ENCODE measurements at places on chromosomes 3 and 15.
A peak's percentile ranks its signal among the peaks of the same experiment; 100 is the strongest.

- no peak for DNase-seq
These were observed 134.1 kb downstream of the VPS8 start for GRCh38 chr3:184945886-184946625.

DNA sequence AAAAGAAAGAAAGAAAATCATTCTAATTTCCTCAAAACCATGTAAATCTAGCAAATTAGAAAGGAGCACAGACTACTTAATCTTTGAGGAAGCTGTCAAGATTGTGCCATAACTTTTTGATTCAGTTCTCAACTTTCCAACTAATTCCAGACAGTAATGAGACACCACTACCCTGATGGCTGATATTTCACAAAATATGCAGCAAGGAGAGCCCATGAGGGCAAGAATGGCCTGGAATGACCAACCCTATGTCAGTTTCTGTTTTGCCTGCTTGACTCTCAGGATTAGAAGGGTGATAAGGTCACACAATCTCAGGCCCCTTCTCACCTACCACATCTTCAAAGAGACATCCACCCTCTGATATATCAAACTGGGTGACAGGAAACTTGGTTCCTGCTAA is 134.7 kb downstream of the MAGI1 start:
- DNase-seq, result no peak

GRCh38 chr15:39438799-39439592 is 141.9 kb upstream of the THBS1 start:
- no peak for DNase-seq

DNA sequence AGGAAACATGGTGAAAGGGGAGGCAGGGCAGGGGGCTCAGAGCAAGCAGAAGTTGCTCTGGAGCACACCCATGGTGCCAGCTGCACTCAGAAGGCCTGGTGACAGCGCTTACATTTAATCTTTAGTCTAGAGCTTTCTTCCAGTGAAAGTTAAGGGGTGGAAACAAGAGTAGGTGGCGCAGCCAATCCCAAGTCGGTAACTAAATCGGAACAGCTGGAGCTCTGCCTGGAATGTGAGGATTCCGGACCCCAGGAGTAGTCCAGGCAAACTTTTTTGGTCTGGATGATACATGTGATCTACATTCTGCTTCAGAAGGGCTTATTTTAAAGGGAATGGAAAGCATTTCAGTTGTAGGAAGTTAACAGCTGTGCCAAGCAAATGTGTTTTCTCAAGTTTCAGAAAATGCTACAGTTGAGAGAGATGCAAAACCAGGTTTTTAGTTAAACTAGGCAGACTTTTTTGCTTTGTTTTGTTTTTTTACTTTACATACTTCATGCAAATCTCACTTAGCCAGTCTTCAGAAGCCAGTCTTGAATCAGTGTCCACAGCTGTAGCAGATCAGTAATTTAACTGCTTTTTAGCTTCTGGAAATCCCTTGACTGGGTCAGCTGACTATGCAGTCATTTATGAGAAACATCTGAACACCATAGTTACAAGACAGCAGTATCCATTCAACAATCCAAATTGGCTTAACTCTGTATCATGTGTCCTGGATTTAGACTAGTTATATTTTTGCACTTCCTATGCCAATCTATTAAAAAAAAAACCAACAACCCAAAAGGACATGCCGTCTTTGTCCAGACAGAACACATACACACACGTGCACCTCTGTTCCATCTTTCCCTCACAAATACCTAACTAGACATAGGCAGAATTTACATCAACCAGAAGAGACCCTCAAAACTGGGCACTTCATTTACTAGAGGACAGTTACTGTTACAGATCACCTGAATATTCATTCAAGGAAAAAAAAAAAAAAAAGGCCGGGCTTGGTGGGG is 33.2 kb downstream of the ZNF106 start:
- DNase-seq, result peak; percentile 92

- DNase-seq, result no peak
These were observed 71.9 kb downstream of the FOXB1 start for GRCh38 chr15:60076045-60076444.

DNA sequence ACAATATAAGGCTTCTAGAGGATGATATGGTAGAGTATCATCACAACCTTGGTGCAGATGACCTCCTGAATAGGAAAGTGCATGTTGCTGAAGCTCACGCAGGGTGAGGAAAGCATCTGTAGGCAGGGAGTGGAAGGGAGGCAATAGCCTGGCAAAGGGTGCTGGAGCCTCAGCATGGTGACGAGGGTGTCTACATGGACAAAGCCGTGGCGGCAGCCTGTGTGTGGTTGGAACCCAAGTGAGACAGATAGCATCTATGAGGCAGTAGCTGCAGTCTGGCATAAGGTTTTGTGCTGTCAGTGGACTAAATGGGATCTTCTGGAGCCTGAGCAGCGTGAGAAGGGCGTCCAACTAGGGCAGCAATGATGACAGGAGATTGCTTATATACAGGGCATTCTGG is 132.5 kb downstream of the DLG1 start:
- no peak for DNase-seq

GRCh38 chr15:81280696-81281455 is 43.1 kb downstream of the STARD5 start:
- no peak for DNase-seq

DNA sequence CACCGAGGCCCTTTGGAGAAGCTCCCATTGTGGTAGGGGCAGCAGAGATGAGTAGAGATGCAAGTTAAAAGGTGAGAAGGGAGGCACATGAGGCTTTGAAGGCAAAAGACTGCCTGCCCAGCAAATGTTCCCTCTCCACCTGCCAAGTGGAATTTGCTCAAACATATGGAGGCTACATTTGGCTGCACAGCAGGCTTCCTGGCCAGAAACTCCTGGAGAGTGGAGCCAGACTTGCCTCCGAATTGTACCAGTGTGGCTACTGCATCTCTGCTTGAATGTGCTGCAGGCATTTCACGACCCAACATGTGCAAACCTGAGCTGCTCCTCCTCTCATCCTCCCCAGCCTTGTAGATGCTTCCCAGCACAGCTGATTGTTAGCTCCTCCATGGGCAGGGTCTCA is 229.2 kb downstream of the ZNF621 start:
- DNase-seq, result no peak

GRCh38 chr3:72259755-72260587 is 475.0 kb upstream of the PROK2 start:
- DNase-seq, result no peak

- no peak for DNase-seq
These were observed 176.6 kb downstream of the SLC9A9 start for GRCh38 chr3:143671626-143672025.

DNA sequence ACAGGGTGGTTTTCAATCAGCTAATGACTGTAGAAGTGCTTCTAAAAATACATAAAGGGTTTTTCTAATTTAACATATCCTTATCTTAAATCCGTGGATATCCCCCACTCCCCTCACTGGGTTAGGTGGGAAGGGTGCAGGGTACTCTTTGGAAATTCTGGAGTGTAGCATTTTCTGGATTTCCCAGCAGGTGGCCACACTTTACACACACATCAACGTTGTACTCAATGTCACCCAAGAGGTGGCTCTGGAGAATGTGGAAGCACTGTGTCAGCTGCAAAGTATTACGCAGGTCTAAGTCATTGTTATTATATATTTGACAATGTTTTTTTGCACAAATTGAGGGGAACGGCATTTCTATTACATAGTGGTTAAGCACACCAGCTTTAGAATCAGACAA is 168.8 kb downstream of the CHDH start:
- peak; percentile 20 for DNase-seq

GRCh38 chr3:12991481-12991837 is 81.8 kb downstream of the IQSEC1 start:
- no peak for DNase-seq

- DNase-seq, result no peak
These were observed 3.6 kb downstream of the NISCH start for GRCh38 chr3:52458770-52459545.

DNA sequence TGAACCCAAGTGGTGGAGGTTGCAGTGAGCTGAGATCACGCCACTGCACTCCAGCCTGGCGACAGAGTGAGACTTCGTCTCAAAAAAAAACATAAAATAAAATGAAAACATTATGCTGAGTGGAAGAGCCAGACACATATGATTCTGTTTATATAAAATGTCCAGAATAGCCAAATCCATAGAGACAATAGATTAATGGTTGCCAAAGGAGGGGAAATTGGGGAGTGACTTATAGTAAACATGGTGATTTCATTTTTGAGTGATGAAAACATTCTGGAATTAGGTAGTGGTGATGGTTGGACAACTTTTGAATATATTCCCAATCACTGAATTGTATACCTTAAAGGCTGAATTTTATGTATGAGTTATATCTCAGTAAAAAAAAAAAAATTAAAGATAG is 172.0 kb upstream of the BFSP2 start:
- no peak for DNase-seq

DNA sequence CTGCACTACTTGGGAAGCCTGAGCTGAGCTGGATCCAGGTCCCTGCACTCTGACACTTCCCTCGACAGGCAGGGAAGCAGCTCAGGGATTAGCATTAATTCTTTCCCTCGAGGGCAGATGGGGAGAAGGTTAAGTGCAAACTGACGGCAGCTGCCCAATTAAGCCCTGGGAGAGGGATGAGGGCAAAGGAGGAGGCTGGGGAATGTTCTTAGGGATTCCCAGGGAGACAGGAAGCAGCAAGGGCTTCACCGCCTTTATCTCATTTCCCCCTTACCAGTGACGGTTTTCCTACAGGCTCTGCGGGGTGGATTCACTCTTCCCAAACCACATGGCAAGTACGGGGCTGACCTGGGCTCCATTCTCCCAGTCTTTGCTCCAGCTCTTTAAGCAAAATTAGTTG is 519.0 kb upstream of the PROK2 start:
- no peak for DNase-seq

DNA sequence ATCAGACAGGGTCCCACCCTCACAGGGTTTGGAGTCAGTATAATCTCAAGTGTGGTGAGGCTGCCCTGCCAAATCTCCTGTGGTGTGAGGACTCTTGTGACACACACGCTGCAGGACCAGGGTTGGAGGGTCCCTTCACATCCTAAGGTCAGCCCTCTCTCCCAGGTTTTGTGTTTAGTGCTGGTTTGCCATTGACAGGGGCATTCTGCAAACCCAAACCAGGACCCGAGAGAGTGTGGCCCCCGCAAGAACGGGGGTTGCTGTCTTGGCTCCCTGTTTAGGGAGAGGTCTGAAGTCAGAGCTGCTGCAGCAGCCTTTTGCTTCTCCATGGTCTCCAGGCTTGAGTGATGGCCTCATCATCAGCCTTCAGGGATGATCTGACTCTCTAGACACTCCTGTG is 14.7 kb downstream of the FAM107A start:
- DNase-seq, result no peak

DNA sequence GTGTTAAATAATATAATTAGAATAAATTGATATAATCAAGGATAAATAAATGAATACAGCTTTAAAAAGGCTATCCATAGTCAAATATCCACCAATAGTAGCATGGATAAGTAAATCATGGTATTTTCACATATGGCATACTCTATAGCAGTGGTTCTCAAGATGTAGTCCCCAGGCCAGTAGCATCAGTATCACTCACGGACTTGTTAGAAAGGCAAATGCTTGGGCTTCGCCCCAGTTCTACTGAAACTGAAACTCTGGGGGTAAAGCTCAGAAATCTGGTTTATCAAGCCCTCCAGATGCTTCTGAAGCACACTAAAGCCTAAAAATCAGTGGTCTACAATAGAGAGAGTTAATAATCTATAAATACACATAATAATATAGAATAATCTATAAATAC is 261.6 kb upstream of the TTC14 start:
- DNase-seq, result no peak

GRCh38 chr15:71228403-71228802 is 113.1 kb downstream of the THSD4 start:
- no peak for DNase-seq

DNA sequence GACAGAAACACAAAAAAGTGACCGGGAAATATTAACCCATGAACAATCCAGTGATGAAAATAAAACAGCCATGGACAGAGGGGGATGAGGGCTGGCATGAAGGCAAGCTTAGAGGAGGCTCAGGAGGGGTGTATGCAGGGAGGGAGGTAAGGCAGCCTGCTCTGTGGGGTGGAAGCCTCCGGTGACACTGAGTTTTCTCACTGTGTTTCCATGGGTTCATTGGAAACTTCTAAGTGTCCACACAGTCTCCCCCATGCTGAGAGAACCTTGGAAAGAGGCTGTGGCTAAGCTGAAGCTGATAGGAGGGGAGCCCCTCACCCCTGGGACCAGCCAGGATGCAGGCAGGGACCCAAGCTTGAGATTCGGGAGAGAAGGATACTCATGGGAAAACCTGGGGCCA is 6.8 kb upstream of the SKOR1 start:
- DNase-seq, result no peak

DNA sequence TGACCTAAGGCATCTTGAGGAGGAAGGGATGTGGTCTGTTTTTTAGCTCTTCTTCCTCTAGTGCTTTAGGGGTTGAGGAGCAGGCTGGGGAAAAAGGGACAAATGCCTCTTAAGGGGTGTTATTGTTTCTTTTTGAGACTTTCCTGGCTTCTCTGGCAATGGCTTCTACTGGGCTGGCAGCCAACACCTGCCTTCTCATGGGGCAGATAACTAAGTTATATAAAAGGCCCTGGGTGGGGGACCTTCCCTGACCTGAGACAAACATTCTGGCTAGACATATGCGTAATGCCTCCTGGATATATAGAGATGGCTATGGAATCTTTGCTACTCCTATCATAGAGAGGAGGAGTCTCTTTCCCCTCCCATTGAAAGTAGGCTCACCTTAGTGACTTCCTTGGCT is 179.2 kb upstream of the PROK2 start:
- no peak for DNase-seq

DNA sequence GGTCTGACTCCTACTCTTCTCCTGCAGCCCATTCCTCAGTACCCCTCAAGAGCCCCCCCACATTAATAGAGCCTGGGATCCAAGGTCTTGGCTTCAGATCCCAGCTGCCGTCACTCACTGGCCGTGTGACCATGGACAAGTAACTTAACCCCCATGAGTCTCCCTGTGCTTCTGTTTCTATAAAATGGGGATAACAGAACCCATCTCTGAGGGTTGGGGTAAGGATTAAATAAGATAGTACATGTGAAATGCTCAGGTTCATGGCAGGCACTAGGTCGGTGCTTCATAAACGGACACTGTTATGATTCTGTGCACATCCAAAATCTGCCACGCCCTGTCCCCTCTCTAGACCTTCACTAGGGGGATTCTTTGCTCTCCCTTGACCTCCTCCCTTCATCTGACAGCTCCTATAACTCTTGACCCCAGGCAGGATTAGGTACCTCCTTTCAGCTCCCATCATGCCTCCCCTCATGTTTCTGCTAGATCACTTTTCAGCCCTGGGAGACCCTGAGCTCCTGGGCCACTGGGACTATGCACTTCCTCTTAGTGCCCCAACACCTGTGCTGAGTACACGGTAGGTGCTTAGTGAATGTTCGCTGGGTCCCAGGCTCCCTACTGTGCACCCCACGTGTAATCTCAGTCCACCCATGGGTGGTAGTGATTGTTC is 1.5 kb downstream of the CAND2 start:
- DNase-seq, result no peak

DNA sequence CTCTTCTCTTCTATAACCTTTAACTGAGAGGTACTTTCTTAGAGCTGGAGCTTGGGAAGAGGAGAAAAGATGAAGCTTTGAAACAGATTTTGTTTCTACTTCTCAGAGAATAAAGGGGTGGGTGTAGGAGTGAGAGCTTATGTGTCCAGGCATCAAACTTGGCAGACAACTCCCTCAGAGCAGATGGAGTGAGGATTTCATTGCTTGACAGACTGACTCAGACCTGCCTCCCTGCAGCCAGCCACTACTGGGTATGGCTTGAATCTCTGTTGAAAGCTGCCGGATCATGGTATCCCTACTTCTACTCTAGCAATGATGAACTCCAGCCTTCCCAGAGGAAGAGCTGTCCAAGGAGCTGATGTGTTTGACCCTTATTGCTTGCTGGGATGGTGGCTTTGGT is 36.7 kb downstream of the SYN2 start:
- DNase-seq, result no peak
